ENCODE measurements at places on chromosomes 12 and 14. TPM values are rescaled to one million over a fixed set of nuclear protein-coding genes. Genes with fewer than 3 reads are reported as not detected.
A peak's percentile ranks its signal among the peaks of the same experiment; 100 is the strongest.

DNA sequence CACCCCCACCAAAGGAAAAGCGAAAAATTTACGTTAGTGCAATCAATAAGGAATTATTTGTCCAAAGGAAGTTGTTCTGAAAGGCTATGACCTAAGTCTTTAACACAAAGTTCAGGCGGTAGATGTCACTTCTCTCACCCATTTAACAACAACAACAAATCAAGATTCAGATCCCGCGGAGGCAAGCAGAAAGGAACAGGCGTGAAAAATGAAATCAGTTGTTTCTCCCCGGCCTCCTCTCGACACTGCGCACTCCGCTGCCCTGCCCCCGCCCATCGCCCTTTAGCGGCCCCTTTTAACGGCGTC is 1.4 kb downstream of the DENND5B start:
- DNase-seq, result no peak

Gene GSG1
- not detected for total RNA-seq

Gene KLRC1
- 0.33 TPM for total RNA-seq

- peak; percentile 31 for DNase-seq
Measured at GRCh38 chr12:124039276-124039675, 66.3 kb downstream of the ZNF664 start.

Gene TSPAN11
- 0.12 TPM for total RNA-seq

GRCh38 chr14:41605550-41606281 is 960 bp upstream of the LRFN5 start:
- DNase-seq, result no peak

DNA sequence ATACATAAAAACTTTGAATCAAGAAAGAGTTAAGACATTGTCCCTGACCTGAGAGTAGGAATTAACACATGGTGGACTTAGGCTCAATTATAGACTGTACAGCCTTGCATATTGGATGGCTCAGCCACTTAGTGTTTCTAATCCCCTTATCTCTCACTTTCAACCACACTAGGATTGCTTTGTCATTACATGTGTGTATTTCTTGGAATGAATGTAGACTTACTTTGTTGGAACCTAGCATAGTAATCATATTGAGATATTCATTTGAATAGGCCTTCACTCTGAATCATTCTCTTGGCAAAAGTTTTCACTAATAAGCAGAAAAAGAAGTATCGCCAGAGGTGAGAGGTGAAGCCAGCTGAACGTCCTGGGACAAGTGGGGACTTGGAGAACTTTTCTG is 1973.9 kb upstream of the FLRT2 start:
- DNase-seq, result no peak

DNA sequence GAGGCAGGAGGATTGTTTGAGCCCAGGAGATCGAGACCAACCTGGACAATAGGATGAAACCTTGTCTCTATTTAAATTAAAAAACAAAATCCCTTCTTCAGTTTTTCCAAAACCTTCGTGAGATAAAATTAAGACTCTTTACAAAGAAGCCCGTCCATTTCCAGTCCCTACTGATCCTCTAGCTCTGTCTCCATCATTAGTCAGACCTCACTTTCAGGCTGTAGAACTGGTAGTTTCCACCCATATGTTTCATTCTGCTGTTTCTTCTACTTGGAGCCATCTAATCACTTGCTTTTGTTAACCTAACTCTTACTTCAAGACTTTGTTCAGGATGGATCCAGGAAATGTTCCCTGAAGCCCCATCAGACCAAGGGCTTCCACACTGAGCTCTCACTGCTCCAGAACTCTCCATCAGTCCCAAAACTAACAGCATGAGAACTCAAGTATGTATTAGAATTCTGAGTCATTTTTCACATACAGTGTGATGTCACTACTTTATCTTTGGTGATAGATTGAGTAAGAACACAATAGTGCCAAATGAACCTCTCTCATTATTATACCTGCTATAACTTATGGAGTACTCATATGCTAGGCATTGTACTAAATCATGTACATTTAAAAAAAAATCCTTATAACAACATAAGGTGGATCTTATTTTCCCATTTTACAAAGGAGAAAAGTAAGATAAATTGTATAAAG is 90.8 kb downstream of the PRICKLE1 start:
- no peak for DNase-seq

- no peak for DNase-seq
Measured at GRCh38 chr12:131348231-131348630, 362.7 kb upstream of the SFSWAP start.

DNA sequence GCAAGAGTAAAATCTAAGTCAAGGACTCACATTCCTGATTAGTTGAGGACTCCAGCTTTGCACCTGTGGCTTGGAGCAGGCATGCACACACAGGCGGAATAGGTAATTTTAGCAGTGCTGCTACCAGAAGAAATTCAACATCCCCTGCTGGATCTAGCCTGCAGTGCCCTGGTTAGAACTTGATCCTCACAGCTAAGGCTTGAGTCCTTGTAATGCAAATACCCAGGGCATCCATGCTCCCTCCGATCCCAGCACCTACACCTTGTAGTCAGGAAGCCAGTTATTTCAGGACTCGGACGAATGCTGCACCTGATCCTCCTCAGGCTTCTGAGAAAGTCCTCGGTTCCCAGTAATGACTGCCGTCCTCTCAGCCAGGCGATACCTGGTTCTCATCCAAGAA is 309.0 kb upstream of the AMIGO2 start:
- no peak for DNase-seq

Gene TMTC1
- 40.6 TPM for total RNA-seq

Gene TMEM119
- not detected for total RNA-seq

GRCh38 chr14:67944605-67945004 is 125.0 kb downstream of the RAD51B start:
- no peak for DNase-seq

DNA sequence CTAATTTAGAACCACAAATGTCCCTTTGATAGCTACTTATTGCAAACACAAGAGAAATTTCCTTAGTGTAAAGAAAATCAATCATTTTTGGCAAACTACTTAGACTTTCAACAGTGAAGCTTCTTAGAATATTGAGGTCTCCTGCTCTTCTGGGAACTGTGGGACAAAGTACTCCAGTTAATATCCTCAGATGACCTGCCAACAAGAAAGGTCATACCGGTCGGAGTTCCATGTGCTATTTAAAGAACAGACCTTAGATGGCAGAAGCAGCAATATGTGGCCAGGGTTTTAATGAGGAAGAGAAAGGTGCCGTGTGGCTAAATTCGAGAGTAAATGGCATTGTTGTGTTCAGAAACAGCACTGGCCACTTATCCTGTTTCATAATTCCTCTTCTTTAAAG is 114.7 kb upstream of the AMIGO2 start:
- no peak for DNase-seq

- DNase-seq, result peak; percentile 29
Measured at GRCh38 chr12:110371408-110372055, 32.0 kb downstream of the ANAPC7 start.

Gene SPTB
- under 0.01 TPM for total RNA-seq

DNA sequence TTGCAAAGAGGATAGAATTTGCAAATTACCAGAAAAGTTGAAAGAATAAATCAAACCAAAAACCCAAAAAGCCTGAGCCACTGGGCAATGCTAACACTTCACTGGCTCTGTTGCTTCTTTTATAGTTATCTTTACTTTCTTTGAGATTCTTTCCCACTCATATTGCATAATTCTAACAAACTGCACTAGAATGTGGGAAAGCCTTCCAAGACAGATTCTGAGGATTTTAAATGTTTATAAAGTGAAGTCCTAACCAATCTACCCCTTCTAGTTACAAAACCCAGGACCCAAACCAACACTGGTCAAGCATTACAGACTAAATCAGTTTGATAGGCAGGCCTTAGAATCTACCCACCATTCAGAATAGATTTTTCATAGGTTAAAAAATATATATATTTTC is 150.9 kb downstream of the MED13L start:
- no peak for DNase-seq

Data from mammary epithelial cell (primary cell).